ENCODE measurements at places on chromosomes 1 and 21.
A peak's percentile ranks its signal among the peaks of the same experiment; 100 is the strongest.

- DNase-seq, result no peak
These were observed 109.6 kb upstream of the DNAH14 start for GRCh38 chr1:224819861-224820260.

DNA sequence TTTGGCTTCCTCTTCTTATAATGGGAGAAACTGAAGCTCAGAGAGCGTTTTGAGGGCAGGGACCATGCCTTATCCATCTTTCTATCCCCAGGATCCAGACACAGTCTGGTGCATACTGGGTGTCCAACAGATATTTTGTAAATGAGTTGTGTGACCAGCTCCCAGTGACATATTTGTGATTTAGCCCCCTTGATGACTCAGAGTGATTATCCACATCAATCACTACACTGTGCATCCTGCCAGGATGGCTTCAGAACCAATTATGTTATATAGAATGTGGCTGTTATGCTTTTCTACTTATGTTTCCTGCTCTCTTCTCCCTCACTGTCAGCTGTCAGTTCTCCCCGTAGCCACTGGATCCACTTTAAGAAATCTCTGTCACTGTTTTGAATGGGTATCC lies 11.3 kb downstream of the OLFML3 start:
- no peak for DNase-seq

DNA sequence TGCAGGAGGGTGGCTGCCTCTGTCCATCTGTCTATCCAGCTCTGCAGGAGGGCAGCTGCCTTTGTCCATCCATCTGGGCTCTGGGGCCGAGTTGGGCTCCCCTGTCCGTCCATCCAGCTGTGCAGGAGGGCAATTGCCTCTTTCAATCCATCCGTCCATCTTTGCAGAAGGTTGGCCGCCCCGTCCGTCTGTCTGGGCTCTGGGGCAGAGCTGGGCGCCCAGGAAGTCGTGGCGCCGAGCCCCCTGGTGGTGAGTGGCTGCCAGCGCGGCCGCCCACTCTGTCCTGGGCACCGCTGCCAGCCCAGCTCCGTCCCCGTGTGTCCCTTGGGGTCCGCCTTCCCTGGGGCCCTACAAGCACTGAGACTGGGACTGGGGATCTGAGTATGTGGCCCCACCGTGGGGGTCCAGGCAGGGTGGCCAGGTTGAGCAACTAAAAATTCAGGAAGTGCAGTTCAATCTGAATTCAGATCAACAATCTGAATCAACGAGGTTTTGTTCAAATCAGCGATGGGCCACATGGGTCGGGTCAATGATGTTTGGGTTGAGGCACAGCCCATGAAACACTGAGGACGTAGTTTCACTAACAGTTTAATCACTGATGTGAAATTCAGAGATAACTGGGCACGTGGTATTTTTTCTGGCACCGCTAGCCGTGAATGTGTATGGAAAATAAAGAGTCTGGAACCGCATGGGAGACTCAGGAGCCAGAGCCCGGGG lies 99.1 kb upstream of the ACTRT2 start:
- no peak for DNase-seq

DNA sequence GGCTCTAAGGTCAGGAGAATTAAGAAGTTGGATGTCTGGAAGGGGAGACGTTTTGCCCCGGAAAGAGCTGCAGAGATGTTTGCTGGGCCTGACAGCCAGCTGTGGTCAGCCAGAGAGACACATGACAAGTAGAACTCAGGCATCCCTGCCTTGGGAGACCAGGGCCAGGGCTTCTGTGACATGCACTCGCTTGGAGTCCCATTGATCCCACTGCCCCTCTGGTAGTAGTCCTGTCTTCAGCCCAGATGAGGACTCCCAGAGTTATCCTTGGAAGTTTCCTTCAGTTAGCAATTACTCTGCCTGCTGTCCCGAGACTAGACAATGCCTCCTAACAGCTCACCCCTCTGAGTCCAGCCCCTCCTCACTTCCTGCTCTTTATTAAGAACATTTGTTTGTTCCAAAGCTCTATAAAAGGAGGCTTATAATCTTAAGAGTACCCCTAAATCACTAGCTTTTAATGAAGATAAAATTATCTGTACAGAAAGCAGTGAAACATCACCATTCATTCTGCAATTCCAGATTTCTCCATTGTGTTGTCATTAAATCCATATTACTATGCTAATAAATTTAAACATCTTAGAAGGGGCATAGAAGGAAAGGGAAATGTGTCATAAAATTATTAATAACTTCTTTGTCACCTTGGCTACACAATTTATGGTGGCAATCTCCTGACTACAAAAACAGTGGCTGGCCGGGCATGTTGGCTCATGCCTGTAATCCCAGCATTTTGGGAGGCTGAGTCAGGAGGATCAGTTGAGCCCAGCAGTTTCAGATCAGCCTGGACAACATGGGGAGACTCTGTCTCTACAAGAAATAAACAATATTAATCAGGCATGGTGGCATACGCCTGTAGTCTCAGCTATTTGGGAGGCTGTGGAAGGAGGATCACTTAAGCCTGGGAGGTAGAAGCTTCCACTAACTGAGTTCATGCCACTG lies 94.2 kb downstream of the KCNK1 start:
- no peak for DNase-seq

- no peak for DNase-seq
These were observed 62.1 kb downstream of the LRRN2 start for GRCh38 chr1:204623365-204623893.

DNA sequence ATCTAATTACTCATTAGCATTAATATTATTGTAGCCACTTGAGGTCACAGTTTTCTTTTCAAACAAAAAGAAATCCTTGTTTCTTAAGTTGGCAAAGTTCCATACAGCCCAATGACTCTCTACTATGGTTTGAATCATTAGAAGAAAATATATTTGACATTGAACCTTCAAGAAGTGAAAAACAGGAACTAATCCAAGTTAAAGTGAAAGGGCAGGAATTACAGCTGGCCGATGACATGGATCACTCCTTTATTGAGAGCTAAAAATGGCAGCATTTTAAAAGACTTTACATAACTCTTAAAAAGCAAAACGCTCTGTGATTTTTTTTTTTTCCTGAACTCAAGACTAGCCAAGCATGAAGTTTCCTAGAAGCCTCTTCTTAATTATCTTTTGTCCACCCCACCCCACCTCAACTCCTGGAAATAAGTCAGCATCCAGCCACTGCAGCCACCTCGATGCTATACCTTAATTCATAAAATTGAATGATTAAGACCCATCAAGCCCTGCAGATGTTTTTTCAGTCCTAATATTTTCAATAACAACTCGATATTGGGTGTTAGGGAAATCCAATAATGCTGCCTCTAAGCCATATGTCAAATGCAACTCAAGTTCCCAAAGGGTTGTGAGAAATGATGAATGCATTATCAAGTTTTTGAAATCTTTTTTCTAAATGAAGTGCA lies 323.1 kb downstream of the HHIPL2 start:
- DNase-seq, result no peak

GRCh38 chr1:77668924-77669449 lies 13.5 kb downstream of the ZZZ3 start:
- DNase-seq, result no peak

- DNase-seq, result no peak
These were observed 8.3 kb downstream of the XCL2 start for GRCh38 chr1:168535536-168535935.

DNA sequence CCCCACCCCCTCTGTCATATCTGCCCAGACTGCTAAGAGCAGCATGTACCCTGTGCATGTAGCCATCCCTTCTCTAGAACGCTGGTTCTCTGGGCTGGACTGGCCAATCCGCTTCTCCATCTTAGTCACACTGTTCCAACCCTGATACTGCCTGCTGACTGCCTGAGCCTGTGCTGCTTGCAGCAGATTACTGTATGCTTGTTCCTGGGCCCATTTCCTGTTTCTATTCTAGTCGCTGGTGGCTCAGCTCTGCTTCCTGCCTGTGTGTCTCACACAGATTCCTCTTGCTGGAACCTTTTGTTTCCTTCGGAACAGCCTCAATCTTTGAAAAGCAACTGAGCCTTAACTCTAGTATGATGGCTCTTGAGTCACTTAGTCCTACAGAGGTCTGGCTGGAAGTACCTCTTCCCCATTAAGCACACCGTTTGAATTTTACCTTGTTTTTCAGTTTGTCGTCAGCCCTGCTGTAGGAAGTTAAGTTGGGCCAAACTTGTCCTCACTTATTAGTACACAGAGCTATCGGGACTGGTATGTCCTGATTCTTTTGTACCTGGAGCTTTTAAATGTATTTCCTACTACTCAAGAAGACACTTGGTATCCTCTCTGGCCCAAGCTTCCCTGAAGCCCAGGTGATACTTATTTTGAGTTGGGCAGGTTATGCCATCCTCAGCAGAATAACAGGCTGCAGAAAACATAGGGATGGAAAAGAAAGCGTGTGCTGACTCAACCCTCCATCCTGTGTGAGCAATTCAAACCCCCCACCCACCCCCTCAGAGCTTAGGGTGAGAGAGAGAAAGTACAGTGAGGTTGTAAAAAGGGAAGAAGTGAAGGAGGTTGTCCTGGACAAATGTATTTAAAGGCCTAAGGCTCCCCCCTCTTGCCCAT lies 43.4 kb upstream of the PIGV start:
- DNase-seq, result peak; percentile 99

DNA sequence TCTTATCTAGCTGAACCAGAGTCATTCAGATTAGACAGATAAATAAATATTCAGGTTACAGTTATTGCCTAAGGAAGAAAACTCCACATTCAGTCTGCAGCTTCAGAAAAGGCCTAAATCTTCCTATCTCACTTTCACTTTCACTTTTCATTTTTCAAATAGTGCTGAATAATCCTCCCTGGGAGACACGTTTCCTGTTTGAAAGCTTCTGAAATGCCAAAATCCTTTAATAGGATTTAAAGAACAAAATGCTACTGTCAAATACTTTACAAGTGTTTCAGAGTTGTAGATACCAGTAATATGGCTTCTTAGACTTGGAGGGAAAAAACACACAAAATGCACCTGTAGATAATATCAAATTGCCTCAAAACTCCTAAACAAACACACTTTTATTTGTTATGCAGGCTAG lies 3.9 kb downstream of the PSMB2 start:
- DNase-seq, result peak; percentile 25

GRCh38 chr1:160260406-160261382 lies 1.7 kb downstream of the DCAF8 start:
- no peak for DNase-seq

DNA sequence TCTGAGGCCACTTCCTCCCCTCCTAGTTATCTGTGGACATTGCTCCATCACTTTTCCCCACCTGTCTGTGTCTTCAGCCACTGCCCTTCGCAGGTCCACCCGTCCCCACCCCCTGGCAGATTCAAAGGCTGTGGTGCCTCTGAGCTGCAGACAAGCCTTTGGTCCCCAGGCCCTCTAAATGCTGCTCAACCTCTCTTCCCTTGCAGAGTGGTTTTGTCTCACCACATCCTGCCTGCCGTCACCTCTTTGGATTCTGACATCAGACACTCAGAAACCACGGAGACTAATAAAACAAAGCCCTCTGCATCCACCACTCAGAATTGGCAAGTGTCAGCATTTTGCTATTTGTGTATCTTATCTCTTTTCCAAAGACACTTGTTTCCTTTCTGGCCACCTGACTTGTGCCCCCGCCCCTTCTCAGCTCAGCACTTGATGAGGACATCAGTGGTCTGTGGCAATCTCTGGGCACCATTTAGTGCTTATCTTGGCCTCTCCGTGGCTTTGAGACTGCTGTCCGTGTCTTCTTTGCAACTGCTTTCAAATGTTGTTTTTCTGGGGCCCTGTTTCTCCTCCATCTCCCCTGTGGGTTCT lies 7.7 kb downstream of the CNIH3 start:
- peak; percentile 20 for DNase-seq

GRCh38 chr1:2019571-2020309 lies 595 bp downstream of the GABRD start:
- no peak for DNase-seq

- DNase-seq, result no peak
These were observed 45.1 kb downstream of the DPT start for GRCh38 chr1:168683871-168684270.

GRCh38 chr1:190068304-190068703 lies 409.4 kb downstream of the BRINP3 start:
- DNase-seq, result no peak

DNA sequence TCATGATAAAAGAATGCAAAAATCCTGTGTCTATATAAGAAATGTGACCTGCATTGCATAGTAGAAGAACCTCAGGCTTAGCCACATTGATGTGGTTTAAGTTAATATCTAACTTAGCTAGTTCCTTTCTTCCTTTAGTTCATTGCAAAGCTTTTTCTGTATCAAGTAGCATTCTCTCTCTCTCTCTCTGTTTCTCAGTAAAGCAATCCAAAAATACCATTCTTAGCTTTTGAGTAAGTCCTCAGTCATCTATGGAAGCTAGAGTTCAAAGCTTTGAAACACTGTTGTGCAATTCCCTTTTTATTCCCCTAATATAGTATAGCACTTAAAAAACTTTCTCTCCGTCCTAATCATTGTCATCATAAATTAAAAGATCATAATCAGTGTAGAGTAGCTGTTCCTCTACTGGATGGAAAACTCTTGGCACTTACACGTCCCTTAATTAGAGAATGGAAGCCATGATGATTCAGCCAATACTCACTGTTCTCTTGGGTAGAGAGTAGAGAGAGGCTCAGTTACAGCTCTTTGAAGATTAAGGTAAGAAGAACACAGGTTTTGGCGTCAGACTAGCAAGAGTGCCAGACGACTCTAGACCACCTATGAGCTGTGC lies 350.3 kb upstream of the LYPLAL1 start:
- no peak for DNase-seq

GRCh38 chr1:174447866-174448530 lies at the start of gene GPR52:
TSS of gene GPR52 (plus strand) at chr1:174447964. CDS start at chr1:174448112, 148 bp downstream.
- DNase-seq, result no peak

DNA sequence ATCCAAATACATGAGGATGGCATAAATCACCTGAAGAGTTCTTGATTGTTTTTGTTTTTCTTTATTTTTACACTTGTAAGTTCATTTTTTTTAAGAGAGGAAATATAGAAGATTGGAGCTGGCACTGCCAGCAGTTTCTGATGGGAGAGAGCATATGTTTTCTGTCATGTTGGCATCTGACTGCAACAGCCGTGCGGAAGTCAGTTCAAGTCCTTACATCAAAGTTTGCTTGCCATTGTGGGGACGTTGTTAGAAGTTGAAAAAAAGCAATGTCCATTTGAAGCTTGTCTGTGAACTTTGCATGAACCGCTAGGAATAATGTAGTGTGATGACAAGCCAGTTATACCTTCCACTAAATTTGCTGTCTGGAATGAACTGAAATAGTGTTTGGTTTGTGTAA lies 126.5 kb upstream of the USH2A start:
- no peak for DNase-seq

GRCh38 chr1:29134695-29135028 lies 11.0 kb upstream of the TMEM200B start:
- no peak for DNase-seq

- DNase-seq, result no peak
These were observed 20.1 kb upstream of the PTPRF start for GRCh38 chr1:43510621-43511020.

DNA sequence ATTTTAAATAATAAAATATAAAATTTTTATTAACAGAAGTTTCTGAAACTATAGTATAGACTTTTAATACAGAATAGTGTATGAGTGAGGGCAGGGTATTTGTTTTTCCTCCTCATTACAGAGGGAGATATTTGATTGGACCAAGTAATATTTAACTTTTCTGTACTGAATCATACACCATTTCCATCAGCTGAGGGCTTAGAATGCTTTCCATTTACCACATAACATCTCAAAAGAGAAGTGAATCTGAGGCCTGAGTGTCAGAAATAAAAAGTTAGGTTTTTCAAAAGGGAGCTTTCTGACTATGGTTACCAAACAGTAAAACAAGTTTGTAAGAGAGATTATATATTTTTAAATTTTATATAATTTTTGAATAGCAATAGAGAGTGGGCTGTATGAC lies 29.5 kb downstream of the TLCD4 start:
- DNase-seq, result no peak

- DNase-seq, result no peak
These were observed 16.5 kb upstream of the ZC3H11B start for GRCh38 chr1:219629296-219629880.

GRCh38 chr1:204304067-204304466 lies 55.7 kb downstream of the PLEKHA6 start:
- DNase-seq, result no peak

Measured in GM12878 (cell line).